ENCODE measurements at places on chromosomes 4 and X.

DNA sequence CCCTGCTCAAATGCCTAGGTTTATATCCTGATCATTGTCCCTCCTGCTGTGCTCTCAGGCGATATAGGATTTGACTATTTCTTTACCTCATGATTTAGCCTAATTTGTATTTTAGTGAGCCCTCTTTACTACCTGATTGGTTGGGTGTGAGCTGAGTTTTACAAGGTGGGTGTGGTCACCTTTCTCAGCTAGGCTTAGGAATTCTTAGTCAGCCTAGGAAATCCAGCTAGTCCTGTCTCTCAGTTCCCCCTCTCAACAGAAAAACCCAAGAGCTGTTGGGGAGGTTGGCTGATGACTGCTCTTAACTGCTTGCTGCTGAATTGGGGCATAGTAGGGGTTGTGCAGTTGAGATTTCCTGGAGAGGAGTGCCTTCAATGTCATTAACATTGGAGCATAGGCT, 100.5 kb upstream of the AADAT start:
- DNase-seq = no peak

- DNase-seq = no peak
Observed at GRCh38 chr4:8035371-8035780, 95.7 kb upstream of the AFAP1 start.

GRCh38 chr4:61182915-61183314, 17.2 kb upstream of the ADGRL3 start:
- DNase-seq = no peak

DNA sequence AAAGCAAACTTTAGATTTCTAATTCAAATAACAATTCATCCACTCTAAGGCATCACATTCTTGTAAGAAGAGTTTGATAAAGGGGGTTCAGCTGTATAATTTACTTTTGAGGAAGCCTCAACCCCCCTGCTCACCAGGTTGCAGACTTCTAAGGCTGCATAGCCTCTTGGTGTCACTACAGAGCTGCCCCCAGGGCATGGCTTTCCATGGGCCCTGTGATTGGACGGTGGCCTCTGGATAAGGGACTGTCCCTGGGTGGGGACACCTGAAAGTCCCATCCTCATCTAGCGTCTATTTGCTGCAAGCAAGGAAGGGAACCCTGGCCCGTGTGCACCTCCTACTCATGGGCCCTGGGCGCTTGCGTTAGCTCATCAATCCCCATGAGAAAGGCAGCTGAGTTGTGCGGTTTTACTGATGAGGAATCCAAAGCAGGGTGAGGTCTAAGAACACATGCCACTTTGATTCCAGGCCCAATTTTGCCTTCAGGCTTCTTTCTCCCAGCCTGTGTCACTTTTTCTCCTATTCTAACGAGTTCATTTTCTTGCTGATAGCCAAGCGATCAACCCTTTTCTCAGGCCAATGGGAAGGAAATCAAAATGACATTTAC, 51.8 kb downstream of the SCML1 start:
- DNase-seq = no peak

GRCh38 chrX:107273795-107274194, 67.4 kb downstream of the DNAAF6 start:
- DNase-seq = no peak

GRCh38 chr4:67885762-67886161, 2.0 kb upstream of the TMPRSS11D start:
- DNase-seq = no peak

- DNase-seq = no peak
Observed at GRCh38 chrX:66731398-66731797, 92.5 kb upstream of the EDA2R start.

- DNase-seq = peak; percentile 15
Observed at GRCh38 chr4:16140879-16141249, 57.0 kb upstream of the PROM1 start.

GRCh38 chr4:109994415-109994827, 81.7 kb downstream of the EGF start:
- no peak for DNase-seq
